NCI-H146 (cell line): ENCODE measurements at places on chromosomes 3 and 15.

GRCh38 chr3:49053543-49053942 lies 24.3 kb upstream of the IMPDH2 start:
- no peak for DNase-seq

DNA sequence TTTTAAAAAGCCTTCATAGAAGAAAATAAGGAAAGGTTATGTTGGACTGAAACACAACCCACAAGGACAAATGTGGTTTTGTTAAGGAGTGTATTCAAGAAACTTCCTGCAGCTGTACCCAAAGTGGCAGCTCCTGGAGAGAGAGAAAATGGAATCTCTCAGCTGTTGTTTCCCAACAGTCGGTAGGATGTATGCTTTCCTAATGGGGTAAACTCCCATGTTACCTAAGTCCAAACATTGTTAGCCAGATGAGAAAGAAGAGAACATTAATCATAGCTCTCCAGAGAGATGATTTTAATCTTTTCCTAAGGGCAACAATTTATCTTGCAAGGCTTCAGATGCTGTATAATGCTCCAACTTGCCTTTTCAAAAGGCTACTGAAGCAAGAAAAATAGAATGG lies 22.6 kb upstream of the TEX9 start:
- DNase-seq: peak; percentile 81

DNA sequence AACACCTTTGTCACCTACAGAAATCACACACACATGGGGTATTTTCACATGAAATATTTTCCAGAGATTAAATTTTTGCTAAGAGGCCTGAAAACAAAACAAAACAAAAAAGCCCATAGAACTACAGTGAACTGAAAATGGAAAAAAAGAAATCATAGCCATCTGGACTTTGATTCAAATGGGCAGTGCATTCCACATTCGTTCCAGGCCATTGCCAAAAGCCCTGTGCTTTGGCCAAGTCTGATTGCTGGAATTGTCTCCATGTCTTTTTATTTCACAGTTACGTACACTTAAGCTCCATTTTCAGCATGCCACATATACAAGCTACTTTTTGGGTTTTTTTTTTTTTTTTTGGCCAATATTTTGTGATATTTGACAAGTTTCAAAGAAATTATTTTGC lies 47.1 kb downstream of the TFG start:
- DNase-seq: no peak

GRCh38 chr3:156795890-156796481 lies 30.2 kb upstream of the LEKR1 start:
- DNase-seq: no peak

- no peak for DNase-seq
Measured at GRCh38 chr15:100889385-100890050, 9.9 kb downstream of the ALDH1A3 start.

- no peak for DNase-seq
Measured at GRCh38 chr15:89168316-89168833, 53.0 kb downstream of the RLBP1 start.

DNA sequence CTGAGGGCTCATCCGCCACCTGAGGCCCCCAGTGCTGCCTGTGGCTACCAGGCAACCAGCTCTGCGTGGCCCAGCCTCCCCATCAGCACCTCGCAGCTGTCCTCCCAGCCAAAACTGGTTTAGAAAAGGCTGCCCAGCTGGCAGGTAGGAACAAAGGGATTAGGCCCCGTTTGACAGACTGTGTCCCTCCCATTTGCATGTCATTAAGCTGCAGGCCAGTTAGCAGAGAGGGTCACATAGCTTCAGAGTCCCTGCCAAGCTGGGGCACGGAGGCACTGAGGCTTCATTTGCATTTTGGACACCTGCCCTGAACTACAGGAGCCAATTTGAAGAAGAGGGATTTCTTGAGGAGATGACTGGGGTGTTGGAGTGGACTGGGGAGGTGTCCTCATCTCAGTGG lies 177.9 kb downstream of the TLE3 start:
- peak; percentile 24 for DNase-seq

DNA sequence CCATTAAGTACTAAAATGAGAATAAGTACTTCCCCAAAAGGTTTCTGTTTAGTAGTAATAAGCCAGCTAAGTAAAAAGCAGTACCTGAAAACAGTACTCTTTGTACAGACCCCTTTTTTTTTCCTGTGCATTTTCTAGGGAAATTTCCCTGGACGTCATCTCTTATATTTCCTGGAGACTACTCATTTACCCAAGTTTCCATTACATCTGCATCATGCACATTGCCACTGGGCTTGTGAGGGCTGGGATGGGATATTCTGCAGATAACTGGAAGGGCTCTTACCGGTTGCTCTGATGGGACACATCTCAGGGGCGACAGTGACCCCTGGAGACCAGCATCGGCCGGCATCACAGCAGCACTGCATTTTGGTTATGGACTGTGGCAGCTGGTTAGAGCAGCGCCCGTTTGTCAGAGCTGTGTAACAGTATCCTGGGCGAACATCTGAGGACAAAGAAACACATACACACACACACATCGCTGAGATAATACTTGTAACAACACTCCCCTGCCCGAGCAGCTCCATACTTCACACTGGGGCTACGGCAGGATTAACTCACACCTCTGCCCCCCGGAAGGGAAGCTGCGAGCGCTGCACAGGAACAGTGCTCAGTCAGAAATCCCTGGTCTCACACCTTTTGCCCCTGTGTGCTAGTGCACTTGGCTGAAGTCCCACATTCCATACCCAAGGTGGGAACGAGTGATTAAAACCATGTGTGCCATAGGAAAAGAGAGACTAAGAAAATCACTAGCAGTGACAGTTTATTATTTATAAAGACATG lies 124.9 kb downstream of the FBN1 start:
- peak; percentile 13 for DNase-seq

GRCh38 chr3:150582620-150583019 lies 20.5 kb upstream of the SELENOT start:
- DNase-seq: no peak

DNA sequence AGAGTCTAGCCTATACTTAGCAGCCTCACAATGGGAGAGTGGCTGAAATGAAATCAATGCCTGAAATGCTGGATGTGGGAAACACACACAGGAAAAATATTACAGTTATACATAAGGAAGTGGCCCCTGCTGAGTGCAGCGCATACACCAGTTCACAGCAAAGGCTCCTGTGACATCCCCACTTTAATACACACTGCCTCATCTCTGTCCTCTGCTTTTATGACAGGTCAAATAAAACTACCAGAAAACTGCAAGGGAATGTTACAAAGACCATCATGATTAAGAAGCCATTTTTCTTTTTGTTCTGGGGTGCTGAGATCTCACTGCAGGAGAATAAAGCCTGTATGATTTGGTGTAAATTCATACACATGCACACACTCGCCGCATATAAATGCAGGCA lies 214.3 kb downstream of the ARRDC4 start:
- peak; percentile 15 for DNase-seq

DNA sequence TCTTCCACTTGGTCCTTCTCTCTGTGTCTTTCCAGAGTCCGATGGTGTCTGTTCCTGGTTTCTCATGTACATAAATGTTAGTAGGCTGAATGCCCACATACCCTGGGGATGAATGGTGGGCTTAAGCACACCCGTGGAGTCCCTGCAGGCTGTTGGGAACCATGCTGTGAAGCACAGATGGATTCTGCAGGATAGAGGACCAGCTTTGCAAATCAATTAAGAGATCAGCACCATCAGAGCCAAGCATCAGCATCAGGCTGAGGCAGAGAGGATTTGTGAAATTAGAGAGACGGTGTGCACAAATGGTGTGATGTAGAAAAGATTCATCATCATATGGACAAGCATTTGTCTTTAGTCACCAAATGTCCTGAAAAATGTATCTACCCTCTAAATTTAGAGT lies 127.1 kb downstream of the SV2B start:
- DNase-seq: peak; percentile 77

- DNase-seq: no peak
Measured at GRCh38 chr3:11581237-11582190, 62.2 kb downstream of the VGLL4 start.
